ENCODE measurements at places on chromosomes 13 and 19.

- DNase-seq = no peak
Measured at GRCh38 chr13:53012707-53013106, 15.9 kb upstream of the OLFM4 start.

GRCh38 chr13:36445891-36446351 is 13.6 kb downstream of the CCNA1 start:
- no peak for DNase-seq

GRCh38 chr13:101283782-101284181 is 132.5 kb downstream of the NALCN start:
- DNase-seq = no peak

GRCh38 chr19:40674291-40674690 is 16.2 kb downstream of the NUMBL start:
- DNase-seq = no peak

Data from brain microvascular endothelial cell (primary cell).